ENCODE measurements at places on chromosomes 11 and 22. TPM values are rescaled to one million over a fixed set of nuclear protein-coding genes. Genes with fewer than 3 reads are reported as not detected.

DNA sequence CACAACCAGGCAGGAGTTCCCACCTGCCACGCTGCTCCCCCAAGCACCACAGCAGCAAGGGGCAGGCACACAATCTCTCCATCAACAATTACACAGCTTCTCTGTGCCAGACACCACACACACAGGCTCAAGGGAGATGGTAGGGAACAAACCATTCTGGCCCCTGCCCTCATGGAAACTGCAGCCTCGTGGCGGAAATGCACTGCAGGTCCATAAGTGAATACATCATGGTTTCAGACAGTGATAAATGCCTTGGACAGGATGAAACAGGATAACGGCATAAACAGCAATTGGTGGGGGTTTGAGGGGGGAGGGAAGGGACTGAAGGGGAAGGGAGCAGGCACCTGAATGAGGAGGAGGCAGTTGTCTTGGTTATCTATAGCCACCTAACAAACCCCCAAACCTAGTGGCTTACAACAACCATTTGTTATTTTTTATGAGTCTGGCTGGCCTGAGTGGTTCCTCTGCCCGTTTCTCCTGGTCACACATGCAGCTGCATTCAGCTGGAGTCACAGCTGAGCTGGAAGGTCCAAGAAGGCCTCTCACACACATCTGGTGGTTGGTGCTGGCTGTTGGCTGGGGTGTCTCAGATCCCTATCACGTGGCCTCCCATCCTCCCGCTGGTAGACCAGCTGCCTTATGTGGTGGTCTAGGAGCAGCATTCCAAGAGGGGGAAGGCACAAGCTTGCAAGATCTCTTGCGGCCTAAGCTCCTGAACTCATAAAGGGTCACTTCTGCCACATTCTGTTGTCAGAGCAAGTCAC, 15.0 kb upstream of the YWHAH start:
- no peak for DNase-seq

GRCh38 chr11:45676522-45677095, 11.2 kb upstream of the CHST1 start:
- no peak for DNase-seq

GRCh38 chr11:128467610-128468041, 119.7 kb downstream of the ETS1 start:
- no peak for DNase-seq

DNA sequence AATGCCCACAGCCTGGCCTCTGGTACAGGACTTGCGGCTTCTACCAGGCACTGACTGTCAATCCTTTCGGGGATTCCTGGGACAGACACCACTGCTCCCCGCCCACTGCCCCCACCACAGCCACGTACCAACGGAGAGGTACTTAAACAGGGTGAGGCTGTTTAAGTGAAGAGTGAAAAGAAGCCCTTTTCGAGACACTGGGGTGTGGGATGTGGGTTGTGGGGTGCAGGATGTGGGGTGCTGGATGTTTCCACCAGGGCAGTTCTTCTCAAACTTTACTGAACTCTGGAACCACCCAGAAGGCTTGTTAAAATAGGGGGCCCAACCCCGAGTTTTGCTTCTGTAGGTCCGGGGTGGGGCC, 34.2 kb upstream of the PRR5 start:
- no peak for DNase-seq

GRCh38 chr11:57490456-57491248, 24.9 kb downstream of the SLC43A1 start:
- no peak for DNase-seq

- no peak for DNase-seq
Observed at GRCh38 chr11:78691215-78691614, 116.6 kb upstream of the NARS2 start.

- no peak for DNase-seq
Observed at GRCh38 chr11:114082415-114082748, 22.9 kb downstream of the ZBTB16 start.

DNA sequence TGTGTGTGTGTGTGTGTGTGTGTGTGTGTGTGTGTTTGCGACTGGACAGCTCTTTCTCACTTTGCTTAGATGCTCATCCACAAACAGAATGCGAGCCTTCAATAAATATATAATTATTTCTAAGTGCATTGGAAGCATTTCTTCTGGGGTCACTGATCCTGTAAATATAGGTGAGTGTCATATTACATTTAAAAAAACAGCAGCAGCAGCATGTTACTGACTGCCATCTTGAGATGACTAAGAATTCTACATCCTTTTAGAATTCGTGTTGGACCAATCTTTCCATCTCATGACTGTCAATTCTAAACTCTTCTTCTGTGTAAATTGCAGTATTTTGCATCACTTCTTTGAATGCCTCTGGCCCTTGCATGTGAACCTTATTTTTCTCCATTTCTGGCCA, 238.0 kb upstream of the DDI1 start:
- no peak for DNase-seq

DNA sequence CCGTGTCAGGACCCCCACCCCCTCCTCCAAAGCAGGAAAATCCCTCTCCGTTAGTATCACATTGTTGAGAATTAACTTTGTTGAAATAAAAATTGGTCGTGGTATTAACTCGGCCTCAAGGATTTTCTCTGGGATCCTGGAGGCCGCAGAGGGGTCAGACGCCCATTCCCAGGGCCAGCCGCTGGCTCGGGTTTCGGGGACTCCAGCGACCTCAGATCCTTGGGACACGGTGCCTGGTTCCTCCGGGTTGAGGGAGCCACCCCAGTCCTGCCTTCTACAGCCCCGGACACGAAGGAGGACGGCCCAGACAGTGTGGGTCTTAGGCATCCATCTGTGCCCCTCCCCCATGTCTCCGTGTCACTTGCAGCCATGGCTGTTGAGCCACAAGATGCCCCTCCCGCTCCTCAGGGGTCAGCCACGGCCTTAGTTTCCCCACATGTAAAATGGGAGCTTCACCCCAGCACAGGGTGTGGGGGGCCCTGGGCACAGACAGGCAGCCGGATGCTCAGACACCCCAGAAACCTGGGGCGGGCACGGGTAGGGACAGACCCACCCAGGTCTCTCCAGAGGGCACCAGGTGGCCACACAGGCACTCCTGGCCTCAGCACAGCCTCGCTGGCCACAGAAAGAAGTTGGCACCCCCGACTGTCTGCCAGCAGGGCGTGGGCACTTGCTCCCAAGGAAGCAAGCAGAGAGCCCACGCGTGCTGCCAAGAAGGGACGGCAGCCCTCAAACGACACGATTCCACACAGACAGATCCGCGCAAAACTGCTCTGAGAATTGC, 15.5 kb downstream of the GP1BB start:
- no peak for DNase-seq

Gene OR8D1
- not detected for total RNA-seq

Gene ARCN1
- 109 TPM for total RNA-seq

DNA sequence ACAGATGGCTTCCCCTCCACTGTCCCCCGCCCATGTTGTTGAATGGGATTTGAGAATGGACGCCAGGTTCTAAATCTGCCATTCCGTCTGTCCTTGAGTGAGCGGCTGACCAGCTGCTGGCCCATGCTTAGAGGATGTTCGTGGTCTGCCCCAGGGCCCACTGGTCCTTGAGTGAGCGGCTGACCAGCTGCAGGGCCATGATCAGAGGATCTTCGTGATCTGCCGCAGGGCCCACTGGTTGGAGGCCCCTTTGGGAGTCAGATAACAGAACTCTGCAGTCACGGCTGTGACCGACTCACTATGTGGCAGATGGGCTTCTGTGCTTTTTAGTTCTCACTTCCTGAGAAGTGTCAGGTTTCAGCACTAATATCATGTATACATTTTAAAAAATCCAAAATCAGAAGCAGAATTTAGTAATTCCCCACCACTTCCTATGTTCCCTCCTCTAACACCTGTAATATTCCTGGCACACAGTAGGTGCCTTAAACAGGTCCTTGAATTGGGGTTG, 54.1 kb downstream of the MICAL3 start:
- DNase-seq = no peak

Gene ART1
- not detected for total RNA-seq

- DNase-seq = no peak
Observed at GRCh38 chr11:83122766-83123165, 34.2 kb upstream of the PCF11 start.

- DNase-seq = no peak
Observed at GRCh38 chr22:33565580-33565995, 354.7 kb downstream of the LARGE1 start.

- DNase-seq = no peak
Observed at GRCh38 chr11:75301601-75302345, 49.7 kb downstream of the ARRB1 start.

DNA sequence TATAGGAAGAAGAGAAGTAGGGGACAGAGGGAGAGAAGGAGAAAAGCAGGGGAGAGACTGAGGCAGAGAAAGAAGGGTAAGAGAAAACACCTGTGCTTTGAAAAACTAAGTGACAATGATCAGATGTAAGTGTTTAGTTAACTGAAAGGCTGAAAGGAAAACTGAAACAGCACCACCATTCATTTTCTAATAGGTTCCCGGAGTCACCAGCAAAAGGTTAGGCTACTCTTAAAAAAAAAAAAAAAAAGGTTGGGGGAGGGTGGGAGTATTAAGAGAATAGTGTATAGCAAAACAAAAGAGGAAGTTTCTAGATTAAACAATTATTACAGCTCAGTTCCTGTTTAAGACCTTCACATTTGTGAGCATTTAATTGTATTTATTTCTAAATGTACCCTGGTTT, 113.8 kb downstream of the CADM1 start:
- peak; percentile 52 for DNase-seq

GRCh38 chr11:100528872-100529416, 158.1 kb upstream of the ARHGAP42 start:
- DNase-seq = no peak

GRCh38 chr11:214083-214482, 6.6 kb downstream of the RIC8A start:
- no peak for DNase-seq

GRCh38 chr11:11931461-11932055, 76.9 kb downstream of the DKK3 start:
- DNase-seq = peak; percentile 75

GRCh38 chr11:74010306-74011300, 1.7 kb upstream of the UCP3 start:
- DNase-seq = no peak

DNA sequence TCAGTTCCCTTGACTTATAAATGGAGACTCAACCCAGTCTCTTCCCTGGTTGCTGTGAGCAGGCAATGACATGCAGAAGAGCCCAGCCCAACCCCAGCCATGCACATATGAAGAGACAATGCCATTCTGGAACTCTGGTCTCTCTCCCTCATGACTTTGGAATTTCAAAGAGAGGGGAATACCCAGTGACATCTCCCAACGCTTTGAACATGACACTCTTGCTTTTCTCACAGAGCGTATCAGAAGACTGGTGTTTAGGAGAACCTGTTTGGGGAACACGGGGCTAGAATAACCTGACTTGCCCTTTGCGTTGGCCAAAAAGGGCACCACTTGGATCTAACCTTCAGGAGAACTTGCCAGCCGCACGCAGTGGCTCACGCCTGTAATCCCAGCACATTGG, 12.9 kb downstream of the RANGAP1 start:
- no peak for DNase-seq

Gene PATE4
- total RNA-seq = not detected

Gene WNT11
- total RNA-seq = 3.0 TPM

- DNase-seq = no peak
Observed at GRCh38 chr22:36103891-36104290, 56.7 kb downstream of the APOL3 start.

Gene SHANK2
- total RNA-seq = 73.1 TPM

DNA sequence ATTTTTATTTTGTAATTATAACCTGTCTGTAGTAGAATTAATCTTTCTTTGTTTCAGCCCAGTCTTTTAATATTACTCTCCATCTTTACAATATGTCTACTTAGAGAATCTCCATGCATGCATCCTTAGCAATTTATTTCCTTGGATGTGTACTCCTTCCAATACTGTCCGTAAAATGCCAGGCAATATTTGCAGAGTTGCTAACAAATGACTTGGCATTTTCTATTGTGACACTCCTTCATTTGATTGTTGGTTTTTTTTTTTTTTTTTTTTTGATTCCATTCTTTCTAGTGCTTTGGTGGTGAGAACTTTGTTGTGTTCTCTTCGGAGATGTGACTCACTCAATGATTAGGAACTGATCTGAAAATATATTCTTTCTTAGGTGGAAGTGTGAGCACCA, 220.3 kb downstream of the CNTN5 start:
- DNase-seq = no peak

- no peak for DNase-seq
Observed at GRCh38 chr11:12629601-12630313, 44.5 kb upstream of the TEAD1 start.

GRCh38 chr11:16299884-16300782, 56.2 kb downstream of the SOX6 start:
- DNase-seq = no peak

DNA sequence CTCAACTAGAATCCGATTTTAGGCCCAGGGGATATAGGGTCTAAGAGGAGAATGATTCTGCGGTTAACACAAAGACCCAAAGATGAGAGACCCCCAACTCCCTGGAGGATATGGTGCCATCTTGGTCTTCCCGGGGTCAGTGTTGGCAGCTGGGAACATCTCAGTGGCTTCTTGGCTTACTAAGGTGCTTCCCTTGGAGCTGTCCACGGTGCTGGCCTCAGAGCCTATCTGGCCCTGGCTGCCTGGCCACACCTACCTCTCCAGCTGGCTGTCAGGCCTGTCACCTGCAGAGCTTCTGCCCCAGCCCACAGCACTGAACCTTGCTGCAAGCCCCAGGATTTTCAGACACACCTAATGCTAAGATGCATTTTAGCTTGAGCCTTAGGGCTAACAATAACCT, 70.7 kb upstream of the THY1 start:
- DNase-seq = peak; percentile 88

DNA sequence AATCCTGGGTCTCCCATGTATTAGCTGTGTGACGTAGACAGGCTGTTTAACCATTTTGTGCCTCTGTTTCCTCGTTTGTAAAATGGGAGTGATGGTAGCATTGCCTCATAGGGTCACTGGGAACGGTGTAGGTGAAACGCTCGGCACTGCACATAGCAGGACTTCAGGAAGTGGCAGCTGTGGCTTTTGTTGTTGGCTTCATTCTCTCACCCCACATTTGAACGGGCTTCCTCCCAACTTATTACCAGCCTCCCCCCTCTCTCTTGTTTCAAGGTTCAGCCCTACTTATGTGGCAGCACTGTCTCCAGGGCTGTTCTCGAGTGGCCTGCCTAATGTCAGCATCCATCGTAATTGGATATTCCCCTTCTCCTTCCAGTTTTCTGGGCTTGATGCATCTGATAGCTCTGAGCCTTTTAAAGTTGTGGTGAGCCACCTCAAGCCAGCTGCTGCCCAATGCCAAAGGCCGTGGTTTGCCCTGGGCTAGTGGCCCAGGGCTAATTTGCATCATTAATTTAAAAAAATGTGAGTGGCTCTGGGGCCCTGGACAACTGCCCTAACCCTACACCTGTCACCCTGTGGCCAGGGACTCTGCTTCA, 217.8 kb upstream of the TBCEL start:
- no peak for DNase-seq

Gene ARL14EP
- 33.4 TPM for total RNA-seq
